ENCODE measurements at places on chromosomes 11 and 22. TPM values are rescaled to one million over a fixed set of nuclear protein-coding genes. Genes with fewer than 3 reads are reported as not detected.

DNA sequence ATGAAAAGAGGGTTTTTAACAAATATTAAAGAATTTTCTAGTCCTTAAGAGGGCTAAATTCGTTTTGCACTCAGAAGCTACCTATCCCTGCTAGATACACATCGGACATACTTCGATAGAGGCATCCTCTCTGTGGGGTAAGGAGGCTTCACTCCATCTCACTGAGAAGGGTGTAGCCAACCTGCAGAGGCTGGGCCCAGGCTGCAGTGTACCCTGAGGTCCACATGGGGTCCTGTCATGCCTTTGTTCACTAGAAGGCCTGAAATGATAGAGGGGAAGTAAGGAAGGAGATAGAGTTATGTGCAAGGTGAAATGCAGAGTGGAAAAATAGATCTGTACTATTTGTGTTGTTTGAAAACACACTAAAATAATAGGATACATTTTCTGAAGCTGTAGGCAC is 45.6 kb downstream of the IGSF9B start:
- DNase-seq: no peak
- no peaks in the 10 kb centered on the region for H3K27me3 ChIP-seq
- H3K4me1 ChIP-seq: no peaks in the 10 kb centered on the region
- no peaks in the 10 kb centered on the region for H3K36me3 ChIP-seq
- no peak overlapping the region for H3K4me3 ChIP-seq
- H3K27ac ChIP-seq: no peak overlapping the region

DNA sequence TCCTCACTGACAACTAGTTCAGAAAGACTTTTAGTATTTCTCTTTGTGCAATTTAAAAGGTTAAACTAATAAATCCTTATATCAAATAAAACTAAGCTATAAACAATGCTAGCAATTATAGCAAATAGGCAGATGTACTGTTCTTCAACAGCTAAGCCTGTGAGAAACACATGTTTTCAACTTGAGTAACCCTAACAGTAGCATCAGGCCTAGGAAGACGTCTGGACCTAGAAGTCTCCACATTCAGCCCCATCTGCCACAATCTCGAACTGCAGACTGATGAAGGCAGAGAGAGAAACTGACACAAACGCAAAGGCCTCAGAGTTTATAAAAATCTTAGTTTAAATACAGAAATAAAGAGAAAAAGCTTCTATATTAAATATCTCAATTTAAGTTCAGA is 2.5 kb downstream of the ST13 start:
- H3K27ac ChIP-seq: no peak overlapping the region
- no peaks in the 10 kb centered on the region for H3K36me3 ChIP-seq
- DNase-seq: no peak
- peaks cover 67% of the 10 kb centered on the region for H3K4me1 ChIP-seq
- H3K27me3 ChIP-seq: no peaks in the 10 kb centered on the region

DNA sequence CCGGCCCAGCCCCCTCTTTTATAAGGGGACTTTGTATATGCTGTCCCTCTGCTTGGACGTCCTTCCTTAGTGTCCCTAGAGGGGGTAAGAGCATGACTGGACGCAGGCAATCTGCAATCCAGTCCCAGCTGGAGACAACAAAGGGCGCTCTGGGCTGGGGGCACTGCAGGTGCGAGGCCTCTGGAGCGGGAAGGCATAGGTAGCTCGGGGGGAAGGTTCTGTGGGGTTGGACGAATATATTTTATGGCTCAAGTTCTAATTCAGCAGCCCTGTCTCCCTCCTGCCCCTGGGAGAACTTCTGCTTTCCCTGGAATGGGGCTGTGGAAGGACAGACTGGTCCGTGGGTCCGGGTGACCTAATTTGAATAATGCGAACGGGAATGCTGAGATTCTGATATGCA is 40.0 kb downstream of the KCNJ4 start:
- DNase-seq: no peak
- H3K27me3 ChIP-seq: no peaks in the 10 kb centered on the region
- peaks cover 8% of the 10 kb centered on the region for H3K4me1 ChIP-seq
- H3K27ac ChIP-seq: no peak overlapping the region
- no peak overlapping the region for H3K4me3 ChIP-seq

GRCh38 chr11:115257270-115257669 is 246.9 kb downstream of the CADM1 start:
- H3K27ac ChIP-seq: no peak overlapping the region
- no peaks in the 10 kb centered on the region for H3K4me1 ChIP-seq
- H3K27me3 ChIP-seq: no peaks in the 10 kb centered on the region
- no peak overlapping the region for H3K4me3 ChIP-seq
- no peak for DNase-seq
- no peaks in the 10 kb centered on the region for H3K36me3 ChIP-seq

SLC25A1 gene
- 59.2 TPM for polyA plus RNA-seq

SCGB1A1 gene
- not detected for polyA plus RNA-seq
